ENCODE measurements at places on chromosomes 6 and 20. TPM values are rescaled to one million over a fixed set of nuclear protein-coding genes. Genes with fewer than 3 reads are reported as not detected.

DNA sequence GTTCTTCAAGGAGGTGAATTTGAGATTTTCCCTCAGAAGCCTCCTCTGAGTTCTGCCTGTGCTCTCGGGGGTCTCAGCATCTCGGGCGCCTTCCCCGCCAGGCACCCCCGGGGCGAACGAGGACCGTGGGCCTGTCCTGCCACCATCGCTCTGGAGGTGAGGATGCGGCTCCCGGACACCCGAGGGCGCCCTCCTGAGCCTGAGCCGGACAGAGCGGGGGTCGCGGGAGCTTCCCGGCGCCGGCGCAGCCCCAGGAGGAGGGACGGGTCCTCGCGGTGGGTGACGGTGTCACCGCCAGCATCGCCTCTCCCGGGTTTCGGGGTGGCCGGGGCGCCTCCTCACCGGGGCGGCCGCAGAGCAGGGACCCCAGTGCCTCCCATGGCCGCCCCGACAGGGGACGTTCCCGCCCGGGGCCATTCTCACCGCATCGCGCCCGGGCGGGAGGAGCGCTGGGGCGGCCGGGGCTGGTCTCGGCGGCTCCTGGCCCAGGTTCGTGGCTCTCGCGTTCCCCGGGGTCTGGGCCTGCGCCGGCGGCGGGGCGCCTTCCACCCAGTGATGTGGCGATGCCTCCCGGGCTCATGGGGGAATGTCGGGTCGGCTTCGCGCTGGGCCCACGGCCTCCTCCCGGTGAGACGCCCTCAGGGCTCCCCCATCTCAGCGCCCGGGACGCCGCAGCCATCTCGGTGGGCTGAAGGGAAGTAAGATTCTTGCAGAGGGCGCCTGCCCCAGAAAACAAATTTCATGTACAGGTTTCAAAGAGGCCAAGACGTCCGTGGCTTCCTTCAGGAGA is 210.5 kb downstream of the ERMARD start:
- peak; percentile 16 for DNase-seq

DNA sequence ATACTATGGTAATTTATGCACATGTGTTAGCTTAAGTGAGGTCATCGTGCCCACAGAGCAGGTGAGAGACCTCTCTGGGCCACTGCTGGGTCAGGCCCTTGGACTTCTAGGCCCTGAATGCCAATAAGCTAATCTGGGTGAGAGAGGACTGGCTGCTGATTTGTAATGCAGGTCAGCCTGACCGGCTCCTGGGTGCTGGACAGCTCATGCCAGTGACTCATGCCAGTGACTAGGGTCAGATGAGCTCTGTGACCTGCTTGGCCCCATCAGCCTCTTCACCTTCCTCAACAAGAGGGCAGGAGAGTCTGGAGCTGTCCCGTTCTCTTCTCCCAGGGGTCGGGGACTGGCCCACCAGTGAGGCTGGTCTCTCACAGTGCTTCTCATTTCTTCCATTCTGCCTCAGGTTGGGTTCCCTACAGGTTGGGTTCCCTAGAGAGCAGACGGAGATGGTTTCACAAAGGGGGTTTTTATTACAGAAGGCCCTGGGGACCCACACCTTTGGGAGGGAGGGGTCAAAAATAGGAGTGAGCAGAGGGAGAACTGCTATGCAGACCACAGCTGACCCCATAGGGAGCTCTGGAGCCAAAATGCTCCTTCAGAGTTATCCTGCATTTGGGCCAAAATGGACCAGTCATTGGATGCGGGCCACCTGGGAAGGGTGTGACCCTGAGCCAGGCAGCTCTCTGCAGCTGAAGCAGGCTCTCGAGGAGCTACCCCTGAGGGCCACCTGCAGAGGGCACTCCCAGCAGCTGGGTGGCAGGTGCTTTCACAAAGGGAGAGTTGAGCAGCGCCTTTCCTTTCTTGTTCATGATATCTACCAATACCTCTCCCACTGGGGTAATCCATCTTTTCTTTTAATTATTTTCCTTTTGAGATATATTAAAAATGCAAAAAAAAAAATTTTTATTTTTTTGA is 2.2 kb upstream of the OXT start:
- peak; percentile 45 for DNase-seq

SMOC2 gene
- total RNA-seq = not detected

KCNK5 gene
- total RNA-seq = 0.30 TPM

GRCh38 chr20:62202083-62202395 is 18.0 kb downstream of the HRH3 start:
- no peak for DNase-seq

DNA sequence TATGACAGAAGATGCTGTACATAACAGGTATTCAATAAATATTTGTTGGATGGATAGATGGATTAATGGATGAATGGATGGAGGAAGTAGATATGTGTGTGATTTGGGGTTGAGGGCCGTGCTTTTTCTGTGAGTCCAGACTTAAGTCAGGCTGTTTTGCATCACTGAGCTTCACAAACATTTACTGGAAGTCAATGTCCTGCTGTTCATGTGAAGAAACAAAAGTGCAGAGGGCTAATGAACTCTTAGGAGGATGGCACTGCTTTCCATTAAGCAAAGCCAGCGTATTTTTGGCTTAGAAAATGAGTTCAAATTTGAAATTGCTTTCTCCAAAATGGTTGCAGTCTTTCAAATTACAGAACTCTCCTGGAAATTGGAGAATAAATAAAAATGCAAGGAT is 260.6 kb upstream of the SASH1 start:
- no peak for DNase-seq

GRCh38 chr6:19465760-19466159 is 371.4 kb upstream of the ID4 start:
- no peak for DNase-seq

DDO gene
- total RNA-seq = not detected

CNKSR3 gene
- total RNA-seq = not detected

STK4 gene
- total RNA-seq = 265 TPM

GHRH gene
- total RNA-seq = not detected

DNA sequence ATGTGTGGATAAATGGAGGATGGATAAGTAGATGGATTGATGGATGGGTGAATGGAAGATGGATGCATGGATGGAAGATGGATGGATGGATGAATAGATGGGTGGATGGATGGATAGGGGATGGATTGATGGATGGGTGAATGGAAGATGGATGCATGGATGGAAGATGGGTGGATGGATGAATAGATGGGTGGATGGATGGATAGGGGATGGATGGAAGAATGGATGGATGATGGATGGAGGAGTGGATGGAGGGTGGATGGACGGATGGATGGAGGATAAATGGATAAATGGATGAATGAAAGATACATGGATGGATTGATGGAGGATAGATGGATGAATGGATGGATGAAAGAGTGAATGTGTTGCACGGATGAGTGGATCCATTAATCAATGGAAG is 3.0 kb upstream of the NFATC2 start:
- no peak for DNase-seq

DNA sequence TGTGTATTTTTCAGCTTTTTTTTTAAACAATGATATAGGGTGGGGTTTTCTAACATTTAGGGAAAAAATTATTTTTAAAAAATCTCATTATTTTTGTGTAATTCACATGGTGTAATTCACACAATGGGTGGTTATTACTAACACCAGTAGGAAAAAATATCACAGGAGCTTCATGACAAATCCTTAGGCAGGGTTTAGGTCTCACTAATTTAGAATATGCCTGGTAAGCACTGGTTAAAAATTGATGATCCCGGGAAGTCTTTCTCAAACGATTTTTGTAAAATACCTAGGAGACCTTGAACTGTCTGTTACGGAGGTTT is 29.5 kb upstream of the ZNF217 start:
- no peak for DNase-seq

- no peak for DNase-seq
Observed at GRCh38 chr20:50317116-50317515, 126.5 kb downstream of the CEBPB start.

- no peak for DNase-seq
Observed at GRCh38 chr6:145096846-145097245, 638.5 kb downstream of the EPM2A start.

DNA sequence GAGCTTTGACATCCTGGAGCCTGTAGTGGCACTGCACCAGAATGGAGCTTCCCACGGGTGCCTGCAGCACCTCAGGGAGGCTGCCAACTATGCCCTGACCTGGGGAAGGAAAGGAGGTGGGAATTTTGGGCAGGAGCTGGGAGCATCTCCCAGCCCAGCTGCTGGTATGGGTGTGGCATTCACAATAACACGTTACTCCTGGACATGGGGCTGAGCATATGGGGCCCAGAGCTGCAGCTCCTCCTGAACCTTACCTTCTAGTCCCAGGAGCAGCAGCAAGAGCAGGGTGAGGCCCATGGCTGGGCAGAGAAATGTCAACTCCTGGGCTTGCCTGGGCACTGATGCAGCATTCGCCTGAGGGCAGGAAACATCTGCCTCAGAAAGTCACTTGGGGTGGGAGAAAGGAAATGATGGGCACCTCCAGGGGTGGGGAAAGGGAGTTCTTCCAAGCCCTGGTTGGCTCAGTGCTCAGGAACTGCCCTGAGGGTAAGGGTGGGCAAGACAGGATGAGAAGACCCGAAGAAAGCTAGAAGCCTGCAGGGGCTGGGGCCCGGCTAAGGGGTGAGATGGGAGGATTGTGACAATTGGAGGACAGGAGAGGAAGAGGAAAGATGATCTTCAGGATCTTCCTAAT is at the start of gene TREML1:
TREML1 (minus strand) TSS at position 356 of the 634 bp plus-strand sequence; CDS start at position 297, 59 bp downstream.
- no peak for DNase-seq

GRCh38 chr6:1181939-1182605 is 129.8 kb upstream of the FOXQ1 start:
- no peak for DNase-seq

Measured in CD4-positive, alpha-beta T cell (primary cell).